ENCODE measurements at places on chromosomes 13 and 19.

- no peak for DNase-seq
Observed at GRCh38 chr13:75368167-75368566, 113.8 kb downstream of the TBC1D4 start.

DNA sequence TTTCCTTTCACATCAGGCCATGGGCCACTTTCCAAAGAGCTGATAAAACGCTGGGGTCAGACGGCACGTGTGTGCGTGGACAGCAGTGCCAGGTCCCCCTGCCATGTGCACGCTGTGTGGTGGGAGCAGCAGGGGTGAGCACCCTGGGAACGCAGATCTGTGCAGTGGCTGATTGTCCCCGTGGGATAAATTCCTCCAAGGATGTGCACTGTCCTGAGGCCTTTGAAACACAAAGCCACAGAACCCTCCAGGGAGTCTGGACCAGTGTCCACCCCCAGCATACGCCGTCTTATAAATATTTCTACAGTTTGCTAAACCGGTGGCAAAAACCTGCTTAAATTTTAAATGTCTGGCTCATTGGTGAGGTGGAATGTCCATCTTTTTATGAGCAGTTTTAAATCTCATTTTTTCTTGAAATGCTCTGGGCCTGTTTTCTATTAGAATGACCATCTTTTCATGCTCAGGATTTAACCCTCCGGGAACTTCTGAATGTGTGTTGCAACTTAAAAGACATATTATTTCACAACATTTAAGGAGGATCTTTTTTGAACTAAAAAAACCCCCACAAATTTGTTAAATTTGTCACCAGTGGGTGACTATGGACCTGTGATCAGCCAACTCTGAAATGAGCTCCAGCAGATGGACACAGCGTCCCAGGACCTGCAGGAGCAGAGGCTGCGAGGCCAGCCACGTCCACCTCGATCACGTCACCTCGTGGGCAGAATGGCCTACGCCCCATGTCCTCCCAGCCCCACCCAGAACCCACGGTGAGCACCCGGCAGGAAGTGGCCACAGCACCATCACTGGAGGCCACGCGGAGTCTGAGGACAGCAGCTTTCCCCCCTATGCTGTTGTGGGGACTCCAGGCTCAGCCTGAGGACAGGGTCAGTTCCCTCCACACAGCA, 68.6 kb downstream of the RASA3 start:
- no peak for DNase-seq

- DNase-seq, result no peak
Observed at GRCh38 chr19:17323964-17324332, 10.7 kb downstream of the ANO8 start.

DNA sequence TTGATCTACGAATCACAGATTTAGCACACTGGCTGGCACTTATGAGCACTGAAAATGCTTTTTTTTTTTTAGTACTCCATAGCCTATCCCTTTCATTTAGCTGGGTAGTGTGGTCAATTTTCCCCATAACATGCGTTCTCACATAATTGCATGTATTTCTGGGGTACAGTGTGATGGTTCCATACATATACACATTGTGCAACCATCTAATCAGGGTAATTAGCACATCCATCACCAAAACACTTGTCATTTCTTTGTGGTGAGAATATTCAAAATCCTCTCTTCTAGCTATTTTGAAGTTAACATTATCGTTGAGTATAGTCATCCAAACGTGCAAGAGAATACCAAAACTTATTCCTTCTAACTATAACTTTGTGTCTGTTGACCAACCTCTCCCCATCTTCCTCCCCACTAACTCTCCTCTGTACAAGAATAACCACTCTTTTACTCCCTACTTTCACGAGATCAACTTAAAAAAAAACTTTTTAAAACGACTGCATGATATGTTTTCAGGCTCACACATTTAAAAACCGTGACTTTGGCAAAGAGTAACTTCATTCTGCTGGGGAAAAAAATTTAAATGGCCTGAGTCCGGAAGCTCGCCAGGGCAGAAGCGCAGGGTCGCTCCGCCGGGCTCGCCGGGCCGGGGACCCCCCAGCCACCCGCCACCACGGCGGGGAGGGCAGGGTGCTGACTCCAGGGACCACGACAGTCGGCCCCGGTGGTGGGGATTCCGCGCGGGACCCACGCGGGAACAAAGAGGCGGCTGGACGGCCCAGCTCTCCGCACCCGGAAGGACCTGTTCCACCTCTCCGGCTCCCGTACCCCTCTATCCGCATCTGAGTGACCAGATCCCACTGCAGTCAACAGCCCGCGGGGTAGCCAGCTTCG, 868 bp upstream of the UBAC2 start:
- DNase-seq, result no peak

DNA sequence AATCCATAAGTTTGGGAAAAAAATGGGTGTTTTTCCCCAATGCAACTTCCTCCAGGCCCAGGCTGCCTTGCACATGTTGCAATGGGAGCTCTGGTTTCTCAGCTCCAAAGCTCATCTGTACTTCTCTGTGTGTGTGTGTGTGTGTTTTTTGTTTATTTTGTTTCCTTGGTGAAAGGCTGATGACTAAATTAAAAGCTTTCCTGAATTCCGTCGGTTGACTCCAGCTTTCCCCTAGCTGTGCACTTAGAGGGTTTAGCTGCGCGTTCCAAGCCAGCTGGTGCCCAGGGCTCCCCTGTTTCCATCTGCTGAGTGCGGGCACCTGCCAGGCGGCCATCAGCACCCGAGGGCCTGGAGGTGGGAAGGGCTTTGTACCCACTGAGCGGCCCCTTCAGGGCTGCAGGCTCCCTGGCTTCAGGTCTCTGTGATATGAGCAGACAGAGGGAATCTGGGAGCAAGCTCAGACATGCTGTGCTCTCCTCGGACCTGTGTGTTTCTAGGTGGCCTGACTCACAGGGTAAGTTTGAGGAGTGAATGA, 129.1 kb upstream of the SOX1 start:
- DNase-seq, result no peak

- no peak for DNase-seq
Observed at GRCh38 chr19:17762505-17763229, 11.4 kb downstream of the FCHO1 start.

- no peak for DNase-seq
Observed at GRCh38 chr19:12871681-12872080, 9.6 kb downstream of the DNASE2 start.

DNA sequence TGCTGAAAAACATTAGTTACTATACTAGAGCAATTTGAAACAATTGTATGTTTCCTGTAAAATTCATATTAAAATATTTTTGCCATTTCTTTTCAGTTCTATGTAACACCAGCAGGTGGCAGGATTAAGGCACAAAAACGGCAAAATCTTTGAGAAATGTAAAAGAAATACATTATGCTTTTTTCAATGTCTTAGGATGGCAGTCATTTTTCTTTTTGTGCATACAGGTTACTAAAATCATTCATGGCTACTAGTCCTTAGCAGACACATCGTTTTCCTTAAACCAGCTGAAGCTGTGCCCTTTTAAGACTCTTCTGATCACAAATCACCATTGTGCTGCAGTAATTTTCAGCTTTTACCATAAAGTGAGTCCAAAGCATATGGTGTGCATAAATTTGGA, 800.7 kb upstream of the SLITRK5 start:
- no peak for DNase-seq

All from COR-L47 (cell line).